Stimulated activated CD8-positive, alpha-beta memory T cell treated with anti-CD3 and anti-CD28 coated beads, Interleukin-2, amount 100 ng/mL, for 1 hour (primary cell): ENCODE measurements at places on chromosomes 5 and 9.

GRCh38 chr9:136651860-136652259 lies 10.9 kb upstream of the EGFL7 start:
- DNase-seq, result no peak

DNA sequence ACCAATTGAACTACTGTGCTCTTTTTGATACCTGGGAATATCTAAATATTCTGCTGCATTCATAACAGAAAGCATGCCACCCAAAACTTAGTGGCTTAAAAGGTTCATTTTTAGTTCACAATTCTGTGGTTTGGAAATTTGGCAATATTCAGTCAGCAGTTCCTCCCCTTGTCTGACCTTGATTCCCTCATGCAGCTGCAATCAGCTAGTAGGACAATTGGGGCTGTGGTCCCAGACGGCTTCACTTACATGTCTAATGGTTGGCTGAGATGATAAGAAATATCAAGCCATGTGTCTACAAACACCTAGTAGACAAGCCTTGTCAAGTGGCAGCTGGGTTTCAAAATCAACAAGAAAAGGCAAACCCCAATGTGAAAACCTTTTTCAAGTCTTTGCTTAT lies 51.3 kb downstream of the ANXA1 start:
- no peak for DNase-seq

- no peak for DNase-seq
Measured at GRCh38 chr5:127411381-127411780, 106.1 kb upstream of the PRRC1 start.

DNA sequence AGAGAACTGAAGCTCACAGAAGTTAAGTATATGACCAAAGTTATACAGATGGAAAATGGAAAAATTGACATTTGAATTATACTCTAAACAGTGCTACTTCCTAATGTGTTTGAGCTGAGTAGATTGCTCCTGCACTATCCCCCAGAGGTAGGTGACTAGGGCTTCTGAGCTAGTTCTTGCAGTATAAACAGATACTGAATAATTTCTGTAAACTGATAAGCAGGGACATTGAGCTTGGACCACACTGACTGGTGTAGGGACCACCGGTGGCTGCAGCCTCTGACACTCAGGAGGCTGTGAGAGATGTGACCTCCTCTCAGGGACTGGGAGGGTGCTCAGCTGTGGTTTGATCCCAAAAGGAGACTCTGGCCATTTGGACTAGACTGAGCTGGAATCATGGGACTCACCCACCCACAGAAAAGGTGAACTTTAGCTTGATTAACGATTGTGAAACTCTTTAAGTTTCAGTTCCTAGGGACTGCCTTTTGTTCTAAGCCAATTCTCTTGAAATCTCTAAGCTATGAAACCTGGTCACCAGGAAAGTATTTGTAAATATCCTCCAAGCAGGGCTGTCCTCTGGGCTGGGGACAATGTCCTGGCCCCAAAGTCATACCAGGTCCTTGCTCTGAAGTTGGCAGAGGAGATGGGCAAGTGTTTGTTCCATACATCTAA lies 291.5 kb downstream of the SEC61B start:
- DNase-seq, result no peak

- DNase-seq, result no peak
Measured at GRCh38 chr5:34624691-34625090, 31.4 kb upstream of the RAI14 start.
